Osteoblast (primary cell): ENCODE measurements at places on chromosomes 12 and 14.

- H3K4me1 ChIP-seq = no peaks in the 10 kb centered on the region
- H3K27ac ChIP-seq = no peak overlapping the region
- no peaks in the 10 kb centered on the region for H3K27me3 ChIP-seq
- H3K4me3 ChIP-seq = no peak overlapping the region
These were observed 57.6 kb downstream of the C12orf56 start for GRCh38 chr12:64332938-64333337.

- no peak overlapping the region for H3K4me3 ChIP-seq
- H3K4me1 ChIP-seq = no peaks in the 10 kb centered on the region
- DNase-seq = no peak
- no peak overlapping the region for H3K27ac ChIP-seq
These were observed 128.3 kb upstream of the PRMT8 start for GRCh38 chr12:3362737-3363136.

DNA sequence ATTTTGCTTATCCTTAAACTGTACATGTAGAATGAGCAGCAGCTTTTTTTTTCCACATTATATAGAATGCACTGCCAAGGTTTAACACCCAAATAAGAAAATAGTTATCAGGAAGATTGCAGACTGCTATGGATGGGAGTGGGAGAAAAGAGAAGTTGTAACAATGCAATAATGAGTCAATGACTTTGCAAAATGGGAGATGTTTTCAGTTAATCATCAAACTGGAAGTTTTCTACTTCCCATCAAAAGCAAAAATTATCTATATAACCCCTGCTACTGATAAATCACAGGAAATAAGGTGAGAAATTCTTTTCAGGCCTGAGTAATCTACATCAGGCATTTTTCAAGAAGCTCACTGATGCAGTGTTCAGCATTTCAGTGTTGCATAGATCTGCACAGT, 309.1 kb downstream of the GXYLT1 start:
- no peaks in the 10 kb centered on the region for H3K36me3 ChIP-seq
- no peak overlapping the region for H3K4me3 ChIP-seq
- no peak for DNase-seq
- no peaks in the 10 kb centered on the region for H3K27me3 ChIP-seq
- H3K4me1 ChIP-seq = no peaks in the 10 kb centered on the region
- no peak overlapping the region for H3K27ac ChIP-seq

GRCh38 chr12:47033789-47034555, 45.4 kb upstream of the PCED1B start:
- H3K27ac ChIP-seq = no peak overlapping the region
- no peaks in the 10 kb centered on the region for H3K27me3 ChIP-seq
- no peak overlapping the region for H3K4me3 ChIP-seq
- H3K4me1 ChIP-seq = peaks cover 12% of the 10 kb centered on the region
- DNase-seq = no peak
- H3K36me3 ChIP-seq = no peaks in the 10 kb centered on the region

GRCh38 chr12:57152639-57153038, 5.2 kb upstream of the LRP1-AS start:
- peak; percentile 89 for DNase-seq
- peaks cover 56% of the 10 kb centered on the region for H3K4me1 ChIP-seq
- no peaks in the 10 kb centered on the region for H3K27me3 ChIP-seq
- peak overlapping the region; percentile 94 for H3K27ac ChIP-seq
- H3K36me3 ChIP-seq = peaks cover 81% of the 10 kb centered on the region

DNA sequence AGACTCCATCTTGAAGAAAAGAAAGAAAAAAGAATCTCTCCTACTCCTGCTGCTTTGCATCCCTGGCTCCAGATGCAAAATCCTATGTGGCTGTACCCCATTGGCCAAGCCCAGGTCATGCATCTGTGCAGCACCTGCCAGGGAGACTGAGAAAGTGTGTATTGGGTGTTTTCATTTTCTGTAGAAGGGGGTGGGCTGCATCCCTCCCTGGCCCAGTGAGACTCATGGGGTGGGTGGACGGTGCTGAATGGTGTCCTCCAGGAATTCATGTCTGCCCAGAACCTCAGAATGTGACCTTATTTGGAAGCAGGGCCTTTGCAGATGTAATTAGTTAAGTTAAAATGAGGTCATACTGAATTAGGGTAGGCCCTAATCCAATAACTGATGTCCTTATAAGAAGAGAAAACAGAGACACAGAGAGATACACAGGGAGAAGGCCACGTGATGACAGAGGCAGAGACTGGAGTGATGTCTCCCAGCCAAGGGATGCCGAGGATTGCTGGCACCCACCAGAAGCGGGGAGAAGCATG, 23.2 kb downstream of the MOAP1 start:
- no peak overlapping the region for H3K4me3 ChIP-seq
- H3K27me3 ChIP-seq = no peaks in the 10 kb centered on the region
- H3K36me3 ChIP-seq = no peaks in the 10 kb centered on the region
- no peaks in the 10 kb centered on the region for H3K4me1 ChIP-seq
- H3K27ac ChIP-seq = no peak overlapping the region
- peak; percentile 26 for DNase-seq

DNA sequence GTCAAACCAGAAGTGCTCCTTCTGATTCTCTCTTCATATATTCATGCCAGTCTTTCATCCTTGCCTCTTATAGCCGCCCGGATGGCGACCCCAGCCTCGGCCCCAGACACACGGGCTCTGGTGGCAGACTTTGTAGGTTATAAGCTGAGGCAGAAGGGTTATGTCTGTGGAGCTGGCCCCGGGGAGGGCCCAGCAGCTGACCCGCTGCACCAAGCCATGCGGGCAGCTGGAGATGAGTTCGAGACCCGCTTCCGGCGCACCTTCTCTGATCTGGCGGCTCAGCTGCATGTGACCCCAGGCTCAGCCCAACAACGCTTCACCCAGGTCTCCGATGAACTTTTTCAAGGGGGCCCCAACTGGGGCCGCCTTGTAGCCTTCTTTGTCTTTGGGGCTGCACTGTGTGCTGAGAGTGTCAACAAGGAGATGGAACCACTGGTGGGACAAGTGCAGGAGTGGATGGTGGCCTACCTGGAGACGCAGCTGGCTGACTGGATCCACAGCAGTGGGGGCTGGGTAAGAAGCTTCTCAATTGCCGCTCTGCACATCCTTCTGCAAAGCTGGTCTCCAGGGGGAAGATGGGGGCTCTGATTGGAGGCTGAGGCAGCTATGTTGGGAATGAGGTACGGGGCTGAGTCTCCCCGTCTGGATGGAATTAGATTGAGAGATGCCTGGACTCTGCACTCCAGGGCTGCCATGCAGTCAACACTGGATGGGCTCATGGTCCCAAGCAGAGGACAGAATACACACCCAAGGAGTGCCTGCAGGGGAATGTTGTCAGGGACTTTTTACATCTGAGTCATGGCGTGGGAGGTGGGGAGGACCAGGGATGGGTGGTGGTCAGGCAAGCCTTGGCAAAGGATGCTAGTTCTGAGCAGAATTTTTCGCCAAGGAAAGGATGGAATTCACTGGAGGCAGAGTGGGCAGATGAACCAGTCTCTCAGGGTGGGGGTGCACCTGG, 1.3 kb downstream of the BCL2L2 start:
- peak overlapping the region; percentile 81 for H3K4me3 ChIP-seq
- H3K27ac ChIP-seq = peak overlapping the region; percentile 89
- DNase-seq = no peak
- H3K27me3 ChIP-seq = no peaks in the 10 kb centered on the region
- peaks cover 40% of the 10 kb centered on the region for H3K4me1 ChIP-seq

DNA sequence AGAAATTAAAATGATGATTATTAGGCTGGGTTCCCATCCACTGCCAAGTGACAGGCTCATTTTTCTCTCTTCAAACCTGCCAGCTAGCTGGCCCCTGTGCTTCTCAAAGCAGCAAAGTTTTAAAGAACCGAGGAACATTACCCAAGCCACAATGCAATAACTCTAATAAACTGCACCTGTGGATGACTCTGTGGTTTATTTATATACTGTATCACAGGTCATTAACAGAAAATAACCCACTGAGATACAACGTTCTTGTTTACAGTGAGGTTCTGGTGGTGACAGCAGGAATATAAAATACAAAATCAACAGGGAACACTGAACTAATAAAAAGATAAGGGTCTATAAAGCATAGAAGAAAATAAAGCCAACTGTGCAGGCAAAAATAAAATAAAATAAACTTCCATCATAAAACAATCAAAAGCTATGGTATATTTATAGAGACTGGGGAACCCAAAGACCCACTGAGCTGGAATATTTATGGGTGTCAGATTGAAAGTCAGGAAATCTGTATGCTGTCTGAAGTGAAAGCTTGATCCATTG, 472.9 kb downstream of the NOVA1 start:
- H3K27me3 ChIP-seq = no peaks in the 10 kb centered on the region
- no peak overlapping the region for H3K27ac ChIP-seq
- H3K36me3 ChIP-seq = no peaks in the 10 kb centered on the region
- no peak for DNase-seq
- no peak overlapping the region for H3K4me3 ChIP-seq

GRCh38 chr12:13278249-13278787, 81.8 kb downstream of the EMP1 start:
- H3K4me1 ChIP-seq = no peaks in the 10 kb centered on the region
- no peaks in the 10 kb centered on the region for H3K36me3 ChIP-seq
- no peak overlapping the region for H3K27ac ChIP-seq
- DNase-seq = peak; percentile 94
- H3K27me3 ChIP-seq = peaks cover 41% of the 10 kb centered on the region

- H3K36me3 ChIP-seq = no peaks in the 10 kb centered on the region
- H3K4me3 ChIP-seq = no peak overlapping the region
- no peaks in the 10 kb centered on the region for H3K27me3 ChIP-seq
- no peak for DNase-seq
- H3K27ac ChIP-seq = no peak overlapping the region
These were observed 21.9 kb downstream of the CNOT2 start for GRCh38 chr12:70265132-70265531.

DNA sequence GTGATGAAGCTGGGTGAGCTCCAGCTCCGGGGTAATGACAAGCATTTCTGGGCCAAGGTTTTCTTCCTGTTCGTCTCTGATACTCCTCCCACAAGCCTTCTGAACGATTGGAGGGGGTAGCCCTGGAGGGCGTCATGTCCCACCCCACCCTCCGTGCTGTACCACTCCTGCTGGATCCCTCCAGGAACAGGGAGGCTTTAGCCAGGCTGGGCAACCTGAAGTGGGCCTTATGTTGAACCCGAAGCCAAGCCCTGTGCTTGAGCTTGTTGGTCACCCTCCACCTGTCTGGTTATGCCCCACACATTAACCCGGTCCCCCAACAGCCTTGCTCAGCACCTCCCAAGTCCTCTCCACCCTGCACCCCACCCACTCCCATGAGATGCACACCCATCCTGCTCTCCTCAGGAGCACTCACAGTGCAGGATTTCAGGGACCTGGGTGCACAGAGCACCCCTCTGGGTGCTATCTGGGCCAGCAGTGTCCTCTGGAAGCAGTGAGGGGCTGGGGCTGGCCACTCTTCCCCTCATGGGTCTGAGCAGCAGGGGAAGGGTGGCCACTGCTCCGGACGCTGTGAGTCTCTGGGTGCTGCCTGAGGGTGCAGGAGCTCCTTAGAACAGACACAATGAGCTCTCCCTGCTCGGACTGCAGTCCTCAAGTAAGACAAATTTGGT, 6.8 kb upstream of the KRT83 start:
- H3K4me3 ChIP-seq = no peak overlapping the region
- peaks cover 3% of the 10 kb centered on the region for H3K4me1 ChIP-seq
- H3K36me3 ChIP-seq = no peaks in the 10 kb centered on the region

DNA sequence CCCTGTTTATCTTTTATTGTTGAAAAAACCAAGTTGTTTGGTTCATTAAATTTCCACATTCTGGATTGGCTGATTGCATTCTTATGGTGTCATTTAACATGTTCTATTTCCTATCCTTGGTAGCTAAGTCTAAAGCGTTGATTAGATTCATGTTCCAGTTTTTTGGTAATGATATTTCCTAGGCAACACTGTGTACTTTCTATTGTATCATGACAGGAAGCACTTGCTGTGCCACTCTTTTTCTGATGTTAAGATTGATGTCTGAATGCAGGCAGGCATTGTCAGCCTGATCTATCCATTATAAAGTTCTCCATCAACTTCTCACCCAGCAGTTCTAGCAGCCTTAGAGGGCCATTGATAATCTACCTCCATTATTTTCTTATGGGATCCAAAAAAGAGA, 91.1 kb upstream of the ARID2 start:
- H3K27ac ChIP-seq = no peak overlapping the region
- H3K27me3 ChIP-seq = no peaks in the 10 kb centered on the region
- H3K36me3 ChIP-seq = no peaks in the 10 kb centered on the region
- DNase-seq = no peak
- H3K4me3 ChIP-seq = no peak overlapping the region

DNA sequence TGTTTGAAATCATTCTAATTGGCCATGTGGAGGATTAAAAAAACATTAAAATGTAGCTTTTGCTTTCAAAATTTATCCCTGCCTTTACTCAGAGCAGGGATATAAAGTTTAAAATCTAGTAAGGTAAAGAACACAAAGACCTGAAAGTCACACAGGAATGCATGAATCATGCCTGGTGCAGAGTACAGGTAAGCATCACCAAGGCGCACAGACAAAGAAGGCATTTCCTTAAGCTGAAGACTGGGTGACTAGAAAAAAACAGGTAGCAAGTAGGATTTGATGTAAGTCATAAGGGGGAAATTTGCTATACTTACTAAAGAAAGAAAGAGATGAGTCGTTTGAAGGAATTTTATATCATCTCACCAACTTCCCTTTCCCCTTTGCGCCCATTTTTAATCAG, 405.6 kb downstream of the GXYLT1 start:
- H3K36me3 ChIP-seq = no peaks in the 10 kb centered on the region
- DNase-seq = no peak
- H3K4me3 ChIP-seq = no peak overlapping the region
- H3K27ac ChIP-seq = no peak overlapping the region
- no peaks in the 10 kb centered on the region for H3K27me3 ChIP-seq
